ENCODE measurements at places on chromosomes 2 and 18. TPM values are rescaled to one million over a fixed set of nuclear protein-coding genes. Genes with fewer than 3 reads are reported as not detected.

SERPINB4 gene
- not detected for polyA plus RNA-seq

AMER3 gene
- polyA plus RNA-seq, result 11.4 TPM

LINC00305 gene
- polyA plus RNA-seq, result not detected

GALNT13 gene
- polyA plus RNA-seq, result 25.9 TPM

NYAP2 gene
- 8.6 TPM for polyA plus RNA-seq

PDE11A gene
- polyA plus RNA-seq, result 2.4 TPM

SCN7A gene
- 12.1 TPM for polyA plus RNA-seq

PFN4 gene
- 3.6 TPM for polyA plus RNA-seq

SLC30A3 gene
- polyA plus RNA-seq, result 18.6 TPM

EPB41L5 gene
- 26.0 TPM for polyA plus RNA-seq

ABHD1 gene
- polyA plus RNA-seq, result 2.5 TPM

WNT10A gene
- 0.35 TPM for polyA plus RNA-seq

CCDC68 gene
- polyA plus RNA-seq, result 5.6 TPM

COL4A3 gene
- 2.0 TPM for polyA plus RNA-seq

OR6B2 gene
- not detected for polyA plus RNA-seq

FMNL2 gene
- polyA plus RNA-seq, result 142 TPM

Measured in spinal cord (tissue), 10 donors.